ENCODE measurements at places on chromosomes 4 and X.

GRCh38 chr4:164731827-164732474 lies 22.0 kb upstream of the SMIM31 start:
- DNase-seq: peak; percentile 16

- DNase-seq: no peak
Measured at GRCh38 chr4:8355864-8356565, 84.5 kb downstream of the ACOX3 start.

GRCh38 chr4:152100379-152101201 lies 339.8 kb upstream of the GATB start:
- peak; percentile 23 for DNase-seq

DNA sequence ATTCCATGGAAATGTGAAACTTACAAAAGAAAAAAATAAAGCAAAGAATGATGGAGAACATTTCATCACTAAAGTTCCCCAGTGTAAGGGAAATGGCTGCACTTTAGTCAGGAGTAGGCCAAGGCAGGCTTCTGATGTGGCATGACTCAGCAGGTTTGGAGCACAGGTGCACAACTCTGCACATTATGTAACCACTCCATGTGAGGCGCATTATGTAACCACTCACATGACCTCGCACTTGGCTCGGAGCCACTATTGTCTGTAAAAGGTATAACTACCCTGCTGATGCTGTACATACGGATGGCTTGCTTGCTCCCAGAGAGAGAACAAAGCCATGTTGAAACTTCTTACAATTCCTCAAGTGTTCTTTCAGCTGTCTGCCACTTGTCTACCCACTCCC lies 727.6 kb downstream of the TRAM1L1 start:
- no peak for DNase-seq

DNA sequence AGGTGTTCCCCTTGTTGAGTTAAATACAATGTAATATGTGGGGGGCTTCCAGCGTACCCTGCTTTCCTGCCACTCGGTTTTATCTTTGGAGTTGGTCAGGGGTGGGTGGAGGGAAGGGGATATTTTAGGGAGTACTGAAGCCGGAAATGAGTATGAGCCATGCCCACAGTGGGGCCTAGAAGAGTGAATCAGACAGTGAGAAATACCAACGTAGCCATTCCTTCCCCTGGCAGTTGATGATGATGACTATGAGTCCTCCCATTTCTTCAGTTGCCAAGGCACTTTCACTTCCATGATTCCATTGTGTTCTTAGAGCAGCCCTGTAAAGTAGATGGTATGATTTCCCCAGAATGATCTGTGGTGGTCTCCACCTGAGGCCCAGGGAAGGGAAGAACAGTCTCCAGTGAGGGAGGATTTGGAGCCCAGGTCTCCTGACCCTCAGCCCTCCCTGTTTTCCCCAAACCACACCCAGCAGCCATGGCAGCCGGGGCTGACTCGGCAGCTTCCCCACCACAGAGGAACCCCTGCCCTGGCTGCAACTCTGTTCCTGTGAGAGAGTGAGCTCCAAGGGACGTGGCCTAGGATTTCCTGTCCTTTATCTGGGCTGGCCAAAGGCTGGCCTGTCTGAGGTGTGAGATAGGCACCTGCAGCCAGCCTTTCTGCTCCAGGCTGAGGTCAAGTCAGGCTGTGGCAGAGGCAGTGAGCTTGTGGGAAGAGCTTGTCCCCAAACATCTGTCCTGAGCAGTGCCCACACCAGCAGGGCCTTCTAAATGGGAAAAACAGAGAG lies 52.7 kb downstream of the STARD8 start:
- DNase-seq: no peak

GRCh38 chrX:23661671-23662070 lies 5.6 kb upstream of the PRDX4 start:
- DNase-seq: no peak

DNA sequence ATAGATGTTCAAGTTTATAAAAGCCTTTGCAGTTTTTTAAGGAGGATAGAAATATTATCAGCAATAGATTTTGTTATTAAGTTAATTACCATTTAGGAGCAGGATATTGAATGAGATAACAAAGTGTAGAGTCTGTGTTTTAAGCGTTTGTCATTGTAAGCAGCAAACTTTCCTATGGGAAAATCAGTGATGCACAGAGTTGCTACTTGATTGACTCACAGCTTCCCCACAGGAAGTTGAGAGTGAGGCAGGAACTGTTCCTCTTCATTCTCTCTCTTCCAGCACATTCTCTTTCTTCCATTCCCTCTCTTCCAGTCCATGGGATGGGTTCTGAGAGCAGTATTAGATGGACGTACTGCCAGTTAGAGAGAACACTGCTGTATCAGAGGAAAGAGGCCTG lies 867.7 kb upstream of the AGA start:
- no peak for DNase-seq

- DNase-seq: no peak
Measured at GRCh38 chr4:31239886-31240285, 519.7 kb downstream of the PCDH7 start.

DNA sequence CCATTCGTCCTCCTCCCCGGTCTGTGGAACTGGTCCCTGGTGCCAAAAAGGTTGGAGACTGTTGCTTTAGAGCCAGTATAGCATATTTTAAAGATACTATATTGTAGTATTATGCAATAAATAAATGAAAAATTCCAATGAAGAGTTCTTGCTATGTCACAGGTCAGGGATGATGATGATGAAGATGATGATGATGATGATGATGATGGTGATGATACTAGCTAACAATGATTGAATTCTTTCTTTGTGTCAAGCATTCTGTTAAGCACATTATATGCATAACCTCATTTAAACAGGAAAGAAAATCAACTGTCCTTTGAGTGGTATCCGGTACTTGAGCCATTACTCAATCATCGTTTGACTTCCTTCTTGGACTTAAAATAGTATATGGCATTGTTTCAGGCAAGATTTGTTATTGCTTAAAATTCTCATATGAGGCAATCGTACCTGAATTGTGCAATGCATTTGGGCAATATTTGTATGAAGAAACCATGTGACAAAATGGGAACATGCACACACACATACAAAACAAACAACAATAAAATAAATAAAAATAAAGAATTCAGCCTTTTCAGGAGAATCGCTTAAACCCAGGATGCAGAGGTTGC lies 22.8 kb upstream of the TLR2 start:
- no peak for DNase-seq

- DNase-seq: no peak
Measured at GRCh38 chrX:134932528-134933217, 58.1 kb upstream of the SMIM10 start.

GRCh38 chr4:57710053-57710452 lies 599.9 kb upstream of the IGFBP7 start:
- no peak for DNase-seq

- DNase-seq: no peak
Measured at GRCh38 chr4:189600718-189601435, 339.8 kb upstream of the FRG1 start.

DNA sequence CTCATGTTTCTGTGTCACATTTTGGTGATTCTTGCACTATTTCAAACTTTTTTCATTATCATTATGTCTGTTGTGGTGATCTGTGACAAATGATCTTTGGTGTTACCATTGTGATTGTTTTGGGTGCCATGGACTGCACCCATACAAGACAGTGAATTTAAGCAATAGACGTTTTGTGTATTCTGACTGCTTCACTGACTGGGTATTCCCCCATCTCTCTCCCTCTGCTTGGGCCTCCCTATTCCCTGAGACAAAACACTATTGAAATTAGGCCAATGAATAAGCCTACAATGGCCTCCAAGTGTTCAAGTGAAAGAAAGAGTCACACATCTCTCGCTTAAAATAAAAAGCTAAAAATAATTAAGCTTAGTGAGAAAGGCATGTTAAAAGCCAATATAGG lies 60.2 kb downstream of the BANK1 start:
- DNase-seq: no peak

DNA sequence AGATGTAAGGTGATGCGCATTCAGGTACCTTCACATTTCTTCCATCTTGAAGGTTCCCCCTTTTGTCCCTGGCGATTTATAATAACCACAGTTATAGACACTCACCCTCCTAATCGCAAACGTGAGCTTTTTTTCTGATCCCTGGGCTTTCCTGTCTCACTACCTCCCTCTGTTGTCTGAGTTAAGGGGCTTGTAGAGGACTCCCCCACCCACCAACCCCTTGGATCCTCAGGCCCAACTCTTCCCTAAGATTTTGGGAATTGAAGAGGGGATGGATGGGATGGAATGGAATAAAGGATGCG lies 1.4 kb downstream of the CNKSR2 start:
- DNase-seq: no peak

DNA sequence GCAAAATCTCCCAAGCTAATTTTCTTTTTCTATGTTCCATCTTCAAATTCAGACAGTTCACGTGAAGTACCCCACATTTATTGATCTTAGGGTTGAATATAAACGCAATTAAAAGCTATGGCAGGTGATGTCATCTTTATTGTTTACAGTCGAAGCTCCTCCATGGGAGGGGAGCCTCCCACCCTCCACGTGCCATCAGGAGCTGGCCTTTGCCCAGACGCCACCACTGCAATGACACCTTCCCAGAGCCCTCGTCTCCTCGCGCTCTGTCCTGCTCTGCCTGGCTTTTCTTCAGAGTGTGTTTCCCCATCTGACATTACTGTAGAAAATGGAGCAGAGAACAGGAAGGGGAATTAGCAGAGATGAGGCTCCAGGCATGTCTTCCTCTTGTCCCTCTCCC lies 18.8 kb upstream of the CYP4V2 start:
- DNase-seq: no peak

DNA sequence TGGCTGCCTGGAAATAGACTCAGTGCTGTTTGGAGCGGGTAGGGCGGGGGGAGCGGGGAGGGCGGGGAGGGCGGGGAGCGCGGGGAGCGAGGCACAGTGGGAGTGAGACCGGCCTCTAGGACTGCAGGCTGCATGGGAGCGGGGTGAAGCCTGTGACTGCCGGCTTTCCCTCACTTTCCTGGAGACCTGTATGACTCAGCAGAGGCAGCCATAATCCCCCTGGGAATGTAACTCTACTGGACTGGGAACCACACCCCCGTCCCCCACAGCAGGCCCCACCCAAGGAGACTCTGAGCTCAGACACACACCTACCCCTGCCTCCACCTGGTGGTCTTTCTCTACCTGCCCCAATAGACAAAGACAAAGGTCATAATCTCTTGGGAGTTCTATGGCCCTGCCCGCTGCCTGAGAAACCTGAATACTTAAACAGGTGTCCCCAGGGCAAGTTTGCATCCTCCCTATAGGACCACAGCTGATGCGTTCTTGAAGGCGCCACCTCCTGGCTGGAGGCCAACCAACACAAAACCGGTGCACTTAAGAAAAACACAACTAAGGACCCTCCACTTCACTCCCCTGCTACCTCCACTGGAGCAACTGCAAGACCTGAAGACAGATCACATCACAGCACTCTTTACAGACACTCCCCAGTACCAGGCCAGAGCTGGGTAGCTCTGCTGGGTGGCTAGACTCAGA lies 18.0 kb downstream of the HDAC8 start:
- DNase-seq: no peak

DNA sequence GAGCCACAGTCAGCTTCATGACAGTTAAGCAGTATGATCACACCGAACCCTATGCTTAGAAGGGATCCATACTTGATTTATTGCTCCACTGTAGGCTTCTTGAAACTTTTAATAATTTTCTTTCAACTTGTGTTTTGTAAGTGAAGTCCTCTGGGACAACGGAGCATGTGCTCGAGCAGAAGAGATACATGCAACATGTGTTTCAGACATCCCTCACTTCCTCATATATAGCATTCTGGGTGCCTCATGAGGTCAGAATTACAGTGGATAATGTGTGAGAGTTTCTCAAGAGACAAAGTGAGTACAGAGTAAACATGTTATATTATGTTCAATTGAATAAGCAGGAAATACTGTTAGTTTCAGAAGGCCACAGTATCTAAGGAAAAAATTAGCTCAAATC lies 893.2 kb downstream of the FAT4 start:
- DNase-seq: no peak

DNA sequence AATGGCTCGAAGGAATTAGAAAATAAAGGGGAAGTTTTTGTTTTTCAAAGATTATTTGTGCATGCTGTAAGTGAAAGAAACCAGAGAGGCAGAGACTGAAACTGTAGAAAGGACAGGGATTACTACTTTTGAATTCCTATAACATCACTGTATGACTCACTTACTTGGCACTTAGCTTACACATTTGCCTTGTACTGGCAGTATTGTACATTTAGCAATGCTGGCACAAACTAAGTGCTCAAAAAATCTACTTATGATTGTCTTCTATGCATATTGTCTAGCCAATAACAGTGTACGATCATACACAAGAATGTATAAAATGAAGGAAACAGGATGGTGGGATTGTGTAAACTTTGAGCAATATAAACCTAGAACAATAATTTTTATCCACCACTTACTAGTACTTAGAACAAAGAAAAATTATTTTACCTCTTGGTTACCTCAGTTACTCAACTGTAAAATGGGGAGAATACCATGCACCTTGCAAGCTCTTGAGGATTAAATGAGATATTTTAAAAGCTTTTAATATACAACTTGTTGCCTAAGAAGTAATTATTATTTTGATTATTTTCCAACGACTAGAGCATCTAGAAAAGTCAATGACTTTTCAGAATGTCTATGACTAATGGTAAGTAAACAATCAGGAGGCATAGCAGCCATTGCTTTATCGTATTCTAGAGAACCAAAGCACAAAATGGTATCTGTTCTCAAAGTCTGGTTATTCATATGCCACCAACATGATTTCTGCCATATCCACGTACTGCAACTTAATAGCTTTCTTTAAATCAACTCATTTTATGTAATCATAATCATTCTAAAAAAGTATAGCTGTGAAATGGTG lies 4.7 kb downstream of the FAM120C start:
- DNase-seq: no peak

GRCh38 chrX:109658391-109658790 lies 33.4 kb upstream of the KCNE5 start:
- DNase-seq: no peak

DNA sequence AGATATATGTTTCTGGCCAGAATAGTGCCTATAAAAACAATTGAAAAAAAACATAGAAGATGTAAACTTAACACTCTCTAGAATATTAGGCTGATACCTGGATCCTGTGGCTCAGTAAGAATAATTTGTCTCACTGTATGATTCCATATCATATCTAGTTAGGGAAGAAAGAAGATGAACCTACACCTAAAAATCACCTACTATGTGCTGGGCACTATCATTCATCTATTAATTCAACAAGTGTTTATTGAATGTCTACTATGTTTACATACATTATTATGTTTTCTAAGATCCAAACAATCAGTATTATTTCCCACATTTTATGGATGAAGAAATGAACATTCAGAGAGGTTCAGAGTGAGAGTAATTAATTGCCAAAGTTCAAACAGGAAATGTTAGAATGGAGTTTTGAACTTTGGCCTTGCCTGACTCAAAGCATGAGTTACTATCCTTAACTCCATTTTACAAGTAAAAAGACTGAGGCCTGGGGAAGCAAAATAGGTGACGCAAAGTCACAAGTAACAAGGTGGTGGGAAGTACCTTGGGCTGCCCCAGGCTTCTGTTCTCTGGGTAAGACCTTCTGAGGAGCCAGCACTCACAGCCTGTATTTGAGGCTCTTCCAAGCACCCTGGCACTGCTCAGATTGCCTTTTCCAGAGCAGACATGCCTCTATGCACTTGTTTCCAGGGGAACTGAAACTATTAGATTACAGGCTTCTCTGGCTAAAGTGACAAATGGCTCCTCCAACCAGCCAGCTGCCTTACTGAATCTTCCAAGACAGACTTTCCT lies 111.1 kb upstream of the ACSL4 start:
- no peak for DNase-seq

- no peak for DNase-seq
Measured at GRCh38 chrX:104987063-104987462, 233.4 kb downstream of the TEX13A start.
